ENCODE measurements at places on chromosomes 1 and 21.
A peak's percentile ranks its signal among the peaks of the same experiment; 100 is the strongest.

DNA sequence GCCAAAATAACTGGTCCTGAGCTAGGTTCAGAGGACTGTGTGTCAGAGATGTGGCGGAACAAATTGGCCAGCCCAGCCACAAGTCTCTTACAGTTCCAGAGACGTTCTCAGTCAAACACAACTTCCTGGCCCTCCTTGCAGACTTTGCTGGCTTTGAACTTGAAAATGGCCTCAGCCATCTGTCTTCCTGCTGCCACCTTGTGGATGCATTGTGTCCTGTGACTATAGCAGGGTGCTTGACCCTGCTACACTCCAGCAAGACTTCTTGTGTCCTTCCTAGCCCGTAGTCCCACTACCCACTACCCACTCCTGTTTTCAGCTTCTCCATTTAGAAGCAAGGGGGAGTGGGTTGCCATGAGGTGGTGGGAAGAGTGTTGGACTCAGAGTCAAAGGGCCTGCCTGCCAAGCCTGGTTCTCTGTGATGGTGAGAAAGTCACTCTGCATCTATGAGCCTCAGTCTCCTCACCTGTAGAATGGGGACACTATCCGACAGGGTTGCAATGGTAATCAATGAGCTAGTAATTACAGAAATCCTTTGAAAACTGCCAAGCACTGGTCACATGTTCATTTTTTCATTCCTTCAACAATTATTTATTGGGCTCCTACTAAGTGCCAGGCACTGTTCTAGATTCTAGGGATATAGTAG lies 109.9 kb downstream of the IGSF21 start:
- peak; percentile 23 for DNase-seq

DNA sequence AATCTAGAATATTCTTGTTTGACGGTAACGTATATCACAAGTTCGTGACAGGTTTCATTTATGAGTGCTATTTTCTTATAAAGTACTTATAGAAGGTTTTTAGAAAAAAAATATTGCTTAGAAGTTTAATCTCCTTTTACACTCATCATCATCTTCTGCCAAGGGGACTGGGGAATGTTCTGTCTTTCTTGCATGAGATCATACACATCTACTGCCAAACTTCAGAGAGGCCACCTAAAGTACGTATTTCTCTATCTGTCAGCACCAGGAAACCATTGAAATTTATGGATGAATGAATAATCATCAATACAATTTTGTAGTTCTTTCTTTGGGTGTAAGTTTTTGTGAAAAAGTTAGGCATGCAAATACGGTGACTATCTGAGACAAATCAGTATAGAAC lies 245.8 kb downstream of the SPATA17 start:
- no peak for DNase-seq

DNA sequence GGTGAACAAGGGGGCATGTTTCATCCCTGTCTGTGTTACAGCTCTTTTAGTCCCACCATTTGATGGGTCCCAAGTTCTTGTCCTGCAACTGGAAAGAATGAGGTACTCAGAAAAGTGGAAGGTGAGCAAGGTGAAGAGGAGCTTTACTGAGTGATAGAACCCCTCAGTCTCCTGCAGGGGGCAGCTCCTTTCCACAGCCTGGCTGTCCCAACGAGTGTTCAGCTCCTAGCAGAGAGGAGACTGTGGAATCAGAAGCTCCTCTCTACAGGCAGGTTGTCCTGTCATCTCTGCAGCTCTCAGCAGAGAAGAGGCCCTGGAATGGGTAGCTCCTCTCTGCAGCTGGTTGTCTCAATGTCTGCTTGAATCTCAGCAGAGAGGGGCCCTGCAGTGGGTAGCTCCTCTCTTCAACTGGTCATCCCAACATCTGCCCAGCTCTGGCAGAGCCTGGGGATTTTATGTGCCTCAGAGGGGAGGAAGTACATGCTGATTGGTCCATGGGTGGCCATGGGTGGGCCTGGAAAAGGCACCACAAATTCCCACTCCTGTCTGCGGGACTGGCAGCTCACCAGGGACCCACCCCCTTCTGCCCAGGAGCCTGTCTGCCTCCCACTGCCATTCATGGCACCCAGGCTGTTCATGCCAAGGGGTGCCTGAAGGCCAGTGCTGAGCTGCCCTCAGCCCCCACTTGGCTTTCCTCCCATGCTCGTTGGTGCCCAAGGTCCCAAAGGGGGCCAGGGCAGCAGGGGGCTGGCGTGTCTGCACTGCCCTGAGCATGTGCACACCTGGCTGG lies 25.7 kb downstream of the LDLRAD1 start:
- peak; percentile 32 for DNase-seq

GRCh38 chr1:175690915-175691314 lies 52.5 kb downstream of the TNR start:
- DNase-seq = no peak

- no peak for DNase-seq
Measured at GRCh38 chr1:43935711-43936427, 2.3 kb downstream of the ARTN start.
